Cerebellar nuclear complex (tissue), 1 donor: ENCODE measurements at places on chromosomes 5 and 9.

GRCh38 chr9:79809931-79810330 is 238.2 kb downstream of the TLE4 start:
- no peak for DNase-seq

DNA sequence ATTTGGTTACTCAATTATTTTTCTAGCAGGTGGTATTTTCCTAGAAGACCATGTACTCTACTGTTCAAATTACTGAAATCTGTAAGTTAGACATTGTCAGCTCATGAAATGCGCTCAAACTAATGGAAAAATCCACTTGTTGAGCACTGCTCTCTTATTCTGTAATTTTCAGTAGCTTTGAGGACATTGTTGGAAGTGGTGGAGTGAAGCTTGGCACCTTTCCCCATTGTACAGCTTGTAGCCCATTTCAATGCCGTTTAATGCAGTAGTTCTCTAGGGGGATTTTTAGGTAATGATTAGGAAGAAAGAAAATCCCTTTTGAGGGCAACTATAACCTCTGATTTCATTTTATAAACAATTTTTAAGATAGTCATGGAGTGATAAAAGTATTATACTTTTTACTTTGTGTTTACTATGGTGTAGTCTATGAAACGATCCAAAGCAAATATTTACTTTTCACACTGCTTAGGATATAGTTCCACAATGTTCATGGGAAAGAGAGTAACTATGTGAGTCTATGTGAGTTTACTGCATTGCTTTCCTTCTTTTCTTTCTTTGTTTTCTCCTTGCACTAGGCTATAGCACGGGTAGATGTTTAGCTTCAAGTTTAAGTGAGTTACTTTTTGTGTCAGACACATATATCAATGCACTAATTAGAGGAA is 165.8 kb upstream of the ANKH start:
- DNase-seq = no peak

DNA sequence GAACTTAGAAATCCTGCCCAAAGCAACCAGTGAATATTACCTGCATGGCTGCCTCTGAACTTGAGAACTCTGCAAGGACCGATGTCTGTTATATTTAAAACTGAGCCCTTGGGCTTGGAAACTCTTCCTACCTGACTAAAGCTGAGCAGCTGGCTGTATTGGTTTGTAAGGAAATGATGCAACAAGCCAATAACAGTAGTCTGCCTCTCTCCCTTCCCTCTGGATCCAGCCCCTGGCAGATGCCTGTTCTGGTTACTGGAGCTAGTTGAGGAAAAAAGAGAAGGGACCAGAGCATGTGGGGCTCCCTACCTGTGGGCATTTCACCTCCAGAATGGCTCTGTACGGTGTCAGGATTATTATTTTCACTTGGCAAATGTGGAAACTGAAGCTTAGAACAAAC is 34.7 kb downstream of the SH3RF2 start:
- DNase-seq = no peak

GRCh38 chr9:75131700-75132099 is 43.4 kb downstream of the OSTF1 start:
- no peak for DNase-seq

DNA sequence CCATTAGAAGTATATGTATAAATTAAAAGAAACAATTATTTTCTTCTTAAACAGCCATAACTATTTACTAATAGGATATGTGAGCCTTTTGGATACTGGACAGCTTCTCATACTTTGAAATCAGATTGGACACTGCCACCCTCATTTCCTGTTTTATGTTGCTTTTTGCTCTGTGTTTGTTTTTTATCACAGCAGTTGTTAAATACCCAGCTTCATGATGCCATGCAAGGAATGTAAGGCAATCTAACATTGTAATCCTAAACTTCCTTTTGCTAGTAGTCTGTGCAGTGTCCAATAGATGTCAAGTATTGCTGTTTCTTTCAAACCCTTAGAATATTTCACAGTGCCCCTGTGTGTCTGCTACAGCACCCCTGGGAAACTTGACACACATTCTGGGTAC is 56.2 kb downstream of the CNTLN start:
- no peak for DNase-seq

GRCh38 chr5:167929841-167930240 is 361.6 kb upstream of the WWC1 start:
- DNase-seq = no peak

- no peak for DNase-seq
Measured at GRCh38 chr5:90446961-90447360, 27.6 kb downstream of the MBLAC2 start.

DNA sequence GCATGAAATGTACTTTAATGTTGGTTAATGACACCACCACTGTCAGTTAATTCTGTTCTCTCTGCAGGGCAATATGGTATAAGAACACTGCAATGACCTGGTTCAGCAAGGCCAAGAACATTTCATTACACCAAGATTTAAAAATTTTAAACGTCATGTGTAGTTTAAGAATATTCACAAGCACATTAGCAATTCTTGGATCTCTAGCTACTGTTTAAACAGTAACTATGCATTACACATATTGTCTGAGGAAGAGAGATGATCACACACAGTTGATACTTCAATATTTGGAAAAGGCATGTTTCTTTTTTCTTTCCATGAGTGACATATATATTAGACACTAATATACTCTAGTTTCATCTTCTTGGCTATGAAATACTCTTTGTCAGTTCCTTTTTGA is 143.0 kb downstream of the ADAMTS12 start:
- no peak for DNase-seq

DNA sequence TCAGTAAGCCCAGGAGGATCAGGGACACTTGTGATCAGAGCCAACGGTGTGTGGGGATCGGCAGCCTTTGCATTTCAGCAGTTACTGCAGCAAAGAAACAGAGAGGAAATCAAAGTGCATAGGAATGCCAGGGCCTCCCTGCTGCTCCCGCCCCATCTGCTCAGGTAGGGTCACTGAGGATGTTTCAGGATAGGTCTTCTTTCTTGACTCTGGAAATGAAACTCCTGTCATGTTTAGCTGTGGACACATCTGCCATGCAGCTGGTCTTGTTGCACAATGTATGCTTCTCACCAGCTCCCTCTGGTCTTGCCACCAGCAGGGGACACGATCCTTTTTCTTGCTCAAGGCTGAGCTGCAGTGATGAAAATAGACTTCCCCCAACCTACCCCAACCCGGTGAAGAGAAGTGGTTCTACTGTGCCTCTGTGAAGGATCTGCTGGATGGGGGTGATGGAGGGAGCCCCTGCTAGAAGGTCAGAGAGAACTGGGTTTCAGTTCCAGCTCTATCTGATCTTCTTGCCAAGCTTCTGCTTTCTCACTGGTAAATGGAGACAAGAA is 185.2 kb upstream of the KLF4 start:
- no peak for DNase-seq

DNA sequence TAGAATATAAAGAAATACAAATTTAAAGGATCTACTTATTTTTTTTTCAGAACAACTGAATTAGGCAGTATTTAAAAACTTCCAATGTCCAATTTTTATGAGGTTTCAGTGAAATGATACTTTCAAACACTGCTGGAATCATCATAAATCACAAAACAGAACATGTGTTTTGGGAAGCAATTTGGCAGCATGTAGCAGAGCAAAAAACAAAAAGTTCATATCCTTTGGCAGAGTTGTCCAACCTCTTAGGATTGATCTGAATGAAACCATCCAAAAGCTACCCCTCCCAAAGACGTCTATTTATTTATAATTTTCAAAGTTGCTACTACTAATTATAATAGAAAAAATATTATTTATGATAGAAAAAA is 192.4 kb upstream of the PUM3 start:
- no peak for DNase-seq

- no peak for DNase-seq
Measured at GRCh38 chr5:1961304-1961946, 78.7 kb upstream of the IRX4 start.

- DNase-seq = no peak
Measured at GRCh38 chr9:85151162-85151561, 481.6 kb downstream of the NTRK2 start.

GRCh38 chr5:65801352-65801783 is 79.4 kb downstream of the NLN start:
- no peak for DNase-seq

GRCh38 chr9:110036286-110036685 is 171.7 kb downstream of the C9orf152 start:
- DNase-seq = no peak
